ENCODE measurements at places on chromosomes 12 and 14.

- no peak for DNase-seq
Observed at GRCh38 chr14:82710267-82710841, 1176.7 kb upstream of the SEL1L start.

GRCh38 chr12:75487308-75487707 is 6.8 kb downstream of the GLIPR1 start:
- DNase-seq = no peak

- no peak for DNase-seq
Observed at GRCh38 chr12:55659486-55660385, 23.0 kb downstream of the OR10P1 start.

DNA sequence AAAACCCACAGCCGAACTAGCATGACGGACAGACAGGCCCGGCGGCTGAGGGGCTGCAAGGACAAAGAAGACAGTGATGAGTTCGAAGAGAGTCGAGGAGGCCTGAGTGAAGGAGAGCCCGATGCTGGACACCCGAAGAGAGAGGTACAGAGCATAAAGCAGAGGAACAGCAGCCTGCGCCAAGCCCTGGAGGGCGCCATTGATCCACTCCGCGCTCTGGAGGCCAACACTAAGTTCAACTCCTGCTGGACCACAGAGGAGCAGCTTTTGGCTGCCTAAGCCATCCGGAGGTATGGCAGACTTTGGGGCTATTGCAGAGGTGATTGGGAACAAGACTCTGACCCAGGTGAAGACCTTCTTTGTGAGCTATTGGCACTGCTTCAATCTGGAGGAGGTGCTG is 7.8 kb upstream of the PLXNC1 start:
- DNase-seq = no peak

- no peak for DNase-seq
Observed at GRCh38 chr14:89672636-89673511, 255.8 kb upstream of the FOXN3 start.

DNA sequence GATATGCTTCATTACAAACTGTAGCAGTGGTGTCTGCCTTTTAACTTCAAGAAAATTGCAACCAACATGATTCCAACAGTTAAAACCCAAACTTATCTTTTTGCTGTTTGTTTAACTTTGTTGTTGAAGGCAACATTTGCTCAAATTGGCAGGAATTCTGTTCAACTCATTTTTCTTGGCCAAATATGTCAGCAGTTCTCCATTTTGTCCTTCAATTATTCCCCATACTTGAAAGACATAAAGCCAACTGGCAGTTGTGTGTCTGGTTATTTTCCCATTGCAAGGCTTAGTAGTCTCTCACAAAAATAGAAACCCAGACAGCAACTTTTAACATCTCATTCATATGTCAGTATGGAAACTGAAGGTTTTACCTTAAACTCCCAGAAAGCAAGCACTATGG is 146.3 kb downstream of the LRIG3 start:
- DNase-seq = no peak

- DNase-seq = no peak
Observed at GRCh38 chr14:83940253-83940652, 1589.7 kb upstream of the FLRT2 start.

DNA sequence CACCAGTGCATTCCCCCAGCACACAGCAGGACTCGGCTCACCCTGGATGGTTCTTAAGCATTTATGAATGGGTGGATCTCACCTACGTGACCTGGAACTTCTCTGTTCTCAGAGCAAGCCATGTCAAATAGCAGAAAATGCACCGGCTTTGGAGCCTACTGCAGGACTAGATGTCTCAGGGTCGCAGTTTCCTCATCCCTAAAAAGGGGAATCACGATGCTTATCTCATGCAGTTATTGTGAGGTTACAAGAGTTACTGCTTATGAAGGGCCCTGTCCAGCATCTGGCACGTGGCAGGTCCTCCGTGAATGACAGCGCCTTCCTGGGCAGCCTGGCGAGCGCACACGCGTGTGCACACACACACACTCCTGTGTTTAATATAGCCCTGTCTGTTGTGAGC is 128.5 kb downstream of the ETV6 start:
- no peak for DNase-seq

Data from NCI-H1092 (cell line).